ENCODE measurements at places on chromosomes 2 and 18.

GRCh38 chr2:191363267-191363666, 118.1 kb downstream of the MYO1B start:
- DNase-seq: no peak

DNA sequence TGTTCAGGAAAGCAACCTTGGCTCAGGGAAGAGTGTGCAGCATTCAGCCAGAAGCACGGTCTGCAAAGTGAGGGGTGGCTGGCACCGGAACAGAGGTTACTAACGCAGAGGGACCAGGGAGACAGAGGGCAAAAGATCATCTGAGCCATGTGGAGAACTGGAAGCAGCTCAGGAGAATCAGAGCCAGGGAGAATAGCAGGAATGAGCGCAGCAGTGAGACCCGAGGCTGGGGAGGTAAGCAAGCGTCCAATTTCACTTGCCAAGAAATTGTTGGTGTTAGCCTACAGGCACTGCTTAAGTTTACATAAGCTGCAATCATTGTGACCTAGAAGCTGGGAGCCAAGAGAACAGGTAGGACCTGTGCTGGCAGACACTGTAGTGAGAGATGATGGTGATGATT, 372.6 kb upstream of the POU3F3 start:
- DNase-seq: no peak

- DNase-seq: no peak
Observed at GRCh38 chr18:73850782-73851181, 296.9 kb downstream of the FBXO15 start.

DNA sequence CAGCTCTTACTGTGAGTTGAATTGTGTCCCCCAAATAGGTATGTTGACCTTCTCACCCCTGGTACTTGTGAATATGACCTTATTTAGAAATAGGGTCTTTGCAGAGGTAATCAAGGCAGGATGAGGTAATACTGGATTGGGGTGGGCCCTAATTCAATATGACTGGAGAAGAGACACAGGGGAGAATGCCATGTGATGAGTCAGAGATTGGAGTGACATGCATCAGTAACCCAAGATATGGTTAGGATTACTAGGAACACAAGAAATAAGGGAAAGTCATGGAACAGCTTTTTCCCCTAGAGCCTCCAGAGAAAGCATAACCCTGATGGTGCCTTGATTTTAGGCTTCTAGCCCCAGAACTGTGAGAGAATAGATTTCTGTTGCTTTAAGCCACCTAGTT, 37.0 kb upstream of the ATP5MC3 start:
- DNase-seq: no peak

DNA sequence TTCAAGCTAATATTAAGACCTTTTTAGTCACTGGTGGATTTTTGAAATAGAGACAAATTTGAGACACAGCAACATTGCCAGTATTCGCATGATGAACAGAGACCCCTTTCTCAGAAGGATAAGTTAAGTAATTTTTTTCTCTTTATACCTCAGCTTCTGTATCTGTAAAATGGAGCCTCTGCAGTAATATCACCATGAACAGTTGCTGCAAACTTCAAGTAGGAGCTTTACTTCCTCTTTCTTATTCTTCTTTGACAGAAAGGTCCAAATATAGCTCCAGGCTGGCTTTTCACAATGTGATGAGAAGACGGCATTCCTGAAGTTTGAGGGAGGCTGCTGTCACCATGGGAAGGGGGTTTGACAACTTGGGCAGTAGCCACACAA, 158.7 kb downstream of the TDRD15 start:
- DNase-seq: no peak

DNA sequence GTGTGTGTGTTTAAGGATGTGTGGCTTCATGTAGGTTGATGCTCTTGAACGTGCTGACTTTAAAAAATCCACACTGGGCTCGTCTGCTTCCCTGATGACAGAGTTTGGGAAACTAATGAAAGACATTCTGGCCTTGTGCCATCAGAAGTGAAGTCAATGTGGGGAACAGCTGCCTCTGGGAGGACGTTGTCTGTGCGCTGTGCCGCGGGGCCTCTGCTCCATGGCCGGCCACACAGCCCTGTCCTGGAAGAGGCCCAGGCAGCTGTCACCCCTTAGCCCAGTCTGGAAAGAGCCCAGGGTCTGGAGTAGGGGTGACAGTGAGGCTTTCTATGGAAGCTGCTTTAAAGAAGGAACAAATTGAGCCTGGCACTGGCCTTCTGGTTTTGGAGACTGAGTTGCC, 155.8 kb downstream of the SH3RF3 start:
- DNase-seq: peak; percentile 38

DNA sequence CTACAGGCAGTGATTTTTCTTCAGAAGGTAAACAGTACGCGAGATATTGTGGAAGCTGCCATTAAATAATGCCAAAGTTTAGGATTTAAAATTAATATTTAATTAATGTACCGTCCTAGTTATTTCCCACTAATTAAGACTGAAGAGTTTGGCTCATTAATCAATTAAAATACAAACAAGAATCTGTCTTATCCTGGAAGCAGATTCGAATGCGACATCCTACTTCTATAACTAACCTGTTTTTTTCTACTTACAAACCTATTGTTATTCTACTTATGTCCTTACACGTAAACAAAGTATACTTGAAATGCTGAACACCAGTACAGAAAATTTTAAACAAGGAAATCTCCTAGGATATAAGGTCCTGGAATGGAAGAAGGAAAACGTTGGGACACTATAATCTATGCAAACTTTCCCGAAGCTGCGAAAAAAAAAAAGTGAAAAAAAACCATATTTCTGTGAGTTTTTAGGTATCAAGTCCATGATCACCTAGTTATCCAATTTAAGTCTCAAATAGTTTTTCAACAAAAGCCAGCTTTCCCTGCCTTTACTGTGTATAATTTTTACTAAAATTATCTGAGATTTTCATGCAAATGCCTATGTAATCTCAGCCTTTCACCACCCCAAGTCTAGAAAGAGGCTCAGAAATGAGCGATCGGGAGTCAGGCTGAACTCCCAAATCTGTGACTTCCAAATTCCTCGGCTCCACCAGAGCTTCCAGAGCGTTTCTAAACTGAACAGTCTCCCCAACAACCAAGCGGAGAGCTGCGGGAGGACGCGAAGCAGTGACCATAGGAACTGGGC, 1.2 kb upstream of the C2orf15 start:
- no peak for DNase-seq

- DNase-seq: no peak
Observed at GRCh38 chr2:181810823-181811695, 80.5 kb upstream of the ITPRID2 start.

- DNase-seq: peak; percentile 40
Observed at GRCh38 chr2:67824186-67824585, 238.6 kb downstream of the C1D start.

DNA sequence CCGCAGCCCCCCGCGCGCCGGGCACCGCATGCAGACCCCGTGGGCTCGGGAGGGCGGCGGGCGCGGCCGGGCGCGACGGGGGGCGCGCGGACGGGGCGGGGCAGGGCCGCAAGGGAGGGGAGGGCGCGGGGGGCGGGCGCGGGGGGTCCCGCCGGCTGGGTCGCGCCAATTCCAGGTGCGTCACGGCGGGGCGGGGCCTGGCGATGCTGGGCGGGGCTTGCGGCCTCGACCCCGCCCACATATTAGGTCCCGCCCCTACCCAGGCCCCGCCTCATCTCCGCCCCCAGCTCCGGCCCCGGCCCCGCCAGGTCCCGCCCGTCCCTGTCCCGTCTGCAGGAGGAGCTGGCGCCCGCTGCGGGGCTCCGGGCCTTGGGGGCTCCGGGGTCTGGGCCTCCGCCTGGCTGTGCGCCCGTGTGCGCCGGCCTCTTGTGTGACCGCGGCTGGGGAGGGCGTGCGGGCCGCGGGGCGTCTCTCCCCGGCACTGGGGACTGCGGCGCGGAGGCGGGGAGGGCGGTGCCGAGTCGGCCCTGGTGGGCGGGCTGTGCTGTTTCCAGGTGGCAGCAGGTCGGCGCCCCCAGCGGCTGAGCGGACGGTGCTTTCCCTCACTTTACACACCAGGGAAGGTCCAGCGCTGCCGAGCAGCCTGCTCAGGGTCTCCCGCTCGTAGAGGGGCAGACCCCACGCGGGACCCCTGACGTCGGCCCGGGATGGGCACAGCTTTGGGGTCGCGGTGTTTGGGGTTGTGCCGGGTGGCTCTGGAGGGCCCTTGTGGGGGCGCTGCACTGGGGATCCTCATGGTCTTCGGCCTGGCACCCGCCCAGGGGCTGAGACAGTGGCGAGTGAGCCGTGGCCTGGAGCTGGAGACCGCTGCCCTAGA, 554 bp downstream of the ING5 start:
- peak; percentile 46 for DNase-seq

GRCh38 chr18:23487738-23488570, 15.4 kb upstream of the RMC1 start:
- DNase-seq: no peak

- DNase-seq: no peak
Observed at GRCh38 chr2:200373973-200374416, 67.5 kb downstream of the SPATS2L start.

DNA sequence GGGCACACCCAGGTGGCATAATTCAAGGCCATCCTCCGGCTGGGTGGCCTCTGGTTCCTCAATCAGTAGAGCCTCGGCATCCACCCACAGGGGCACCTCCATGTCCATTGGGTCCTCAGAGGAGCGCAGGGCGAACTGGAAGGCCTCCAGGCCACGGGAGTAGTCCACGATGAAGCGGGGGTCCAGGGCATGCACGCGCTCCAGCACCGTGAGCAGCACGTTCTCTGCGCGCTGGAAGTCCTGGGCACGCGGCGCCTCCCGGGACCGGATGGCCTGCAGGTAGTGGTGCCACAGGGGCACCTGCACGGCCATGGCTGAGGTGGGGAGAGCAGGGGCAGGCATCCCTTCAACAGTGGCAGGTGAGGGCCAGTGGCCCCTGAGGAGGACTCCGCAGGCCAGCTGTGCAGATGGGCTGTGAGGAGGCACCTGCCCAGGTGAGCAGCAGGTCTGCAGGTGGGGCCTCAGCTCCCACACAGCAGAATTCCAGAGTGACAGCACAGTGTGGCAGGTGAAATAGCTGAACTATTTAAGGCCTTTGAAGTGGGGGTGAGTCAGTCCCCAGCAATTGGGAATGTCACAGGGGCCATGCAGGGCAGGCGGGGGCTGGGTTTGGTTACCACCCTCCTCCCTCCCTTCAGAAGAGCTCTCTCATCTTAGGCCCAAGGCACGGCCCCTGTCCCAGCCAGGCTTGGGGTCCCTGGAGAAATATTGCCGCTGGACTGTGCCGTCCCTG, at the start of gene MAB21L4:
TSS of gene MAB21L4 (minus strand) at position 501 of the 733 bp plus-strand sequence. CDS start at position 342, 159 bp downstream.
- no peak for DNase-seq

DNA sequence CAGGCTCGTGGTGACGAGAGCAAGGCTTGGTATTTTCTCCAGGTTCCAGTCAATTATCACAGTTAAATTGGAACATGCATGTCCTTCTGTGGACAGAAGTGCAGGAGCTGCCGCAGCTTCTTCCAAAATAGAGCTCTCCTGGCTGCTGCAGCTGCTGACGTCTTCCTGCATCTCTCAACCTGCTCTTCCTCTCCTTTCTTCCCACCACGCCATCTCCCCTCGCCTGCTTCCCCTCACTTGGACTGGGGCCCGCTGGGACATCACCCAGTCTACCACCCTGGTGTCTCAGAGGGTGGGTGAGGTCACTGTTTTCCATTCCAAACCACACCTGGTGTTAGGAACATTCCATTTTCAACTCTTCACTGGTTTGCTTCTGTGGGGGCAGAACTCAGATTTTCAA, 41.4 kb downstream of the SPP2 start:
- no peak for DNase-seq

DNA sequence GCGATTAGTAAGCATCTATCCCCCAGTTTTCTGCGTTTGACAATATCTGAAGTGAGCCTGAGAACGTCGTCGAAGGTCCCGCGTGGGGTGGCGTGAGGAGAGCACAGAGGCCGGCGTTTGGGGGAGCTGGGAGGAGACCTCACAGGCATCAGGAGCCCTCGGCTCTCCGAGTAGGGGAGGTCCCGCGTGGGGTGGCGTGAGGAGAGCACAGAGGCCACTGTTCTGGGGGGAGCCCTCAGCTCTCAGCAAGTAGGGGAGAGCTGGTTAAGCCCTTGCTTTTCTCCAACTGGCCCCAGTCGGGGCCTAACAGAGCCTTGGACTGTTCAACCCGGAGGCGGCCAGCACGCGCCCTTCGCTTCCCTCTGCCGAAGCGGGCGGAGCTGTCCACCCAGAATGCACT, 134.3 kb downstream of the NFATC1 start:
- no peak for DNase-seq

DNA sequence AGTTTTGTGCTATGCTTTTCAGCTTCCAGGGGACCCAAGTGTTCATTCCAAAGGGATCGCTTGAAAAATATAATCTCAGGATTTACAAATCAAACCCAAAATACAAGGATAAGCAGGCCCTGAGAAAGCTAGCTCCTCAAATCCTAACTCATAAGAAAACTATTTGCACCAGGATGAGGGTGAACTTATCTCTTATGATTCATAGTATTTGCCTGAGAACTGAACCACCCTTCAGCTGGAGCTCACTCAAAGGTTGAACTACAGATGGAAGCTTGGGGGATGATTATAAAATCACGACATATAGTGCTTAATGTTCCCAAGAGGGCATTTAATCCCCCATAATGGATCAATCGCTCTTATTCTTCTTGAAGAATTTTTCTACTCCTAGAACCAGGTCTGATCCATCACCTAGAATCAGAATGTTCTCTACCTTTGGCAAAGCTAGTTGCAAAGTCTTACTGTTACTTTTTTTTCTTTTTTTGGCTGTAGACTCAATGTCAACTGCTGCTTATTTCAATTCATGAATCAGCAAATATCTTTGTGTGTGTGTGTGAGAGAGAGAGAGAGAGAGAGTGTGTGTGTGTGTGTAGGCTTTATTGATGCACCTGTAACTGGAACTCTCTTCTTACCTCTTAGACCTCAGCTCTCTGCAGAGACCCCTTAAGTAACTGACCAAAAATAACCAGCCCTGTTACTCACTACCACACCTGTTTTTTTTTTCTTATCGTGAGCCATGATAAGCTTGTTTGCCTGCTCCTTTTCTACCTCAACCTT, 44.8 kb downstream of the ARL4C start:
- peak; percentile 69 for DNase-seq

GRCh38 chr2:12434630-12435098, 282.1 kb upstream of the TRIB2 start:
- DNase-seq: no peak

GRCh38 chr2:51153236-51153635, 121.3 kb upstream of the NRXN1 start:
- no peak for DNase-seq

- no peak for DNase-seq
Observed at GRCh38 chr2:211724933-211725332, 813.7 kb downstream of the ERBB4 start.

DNA sequence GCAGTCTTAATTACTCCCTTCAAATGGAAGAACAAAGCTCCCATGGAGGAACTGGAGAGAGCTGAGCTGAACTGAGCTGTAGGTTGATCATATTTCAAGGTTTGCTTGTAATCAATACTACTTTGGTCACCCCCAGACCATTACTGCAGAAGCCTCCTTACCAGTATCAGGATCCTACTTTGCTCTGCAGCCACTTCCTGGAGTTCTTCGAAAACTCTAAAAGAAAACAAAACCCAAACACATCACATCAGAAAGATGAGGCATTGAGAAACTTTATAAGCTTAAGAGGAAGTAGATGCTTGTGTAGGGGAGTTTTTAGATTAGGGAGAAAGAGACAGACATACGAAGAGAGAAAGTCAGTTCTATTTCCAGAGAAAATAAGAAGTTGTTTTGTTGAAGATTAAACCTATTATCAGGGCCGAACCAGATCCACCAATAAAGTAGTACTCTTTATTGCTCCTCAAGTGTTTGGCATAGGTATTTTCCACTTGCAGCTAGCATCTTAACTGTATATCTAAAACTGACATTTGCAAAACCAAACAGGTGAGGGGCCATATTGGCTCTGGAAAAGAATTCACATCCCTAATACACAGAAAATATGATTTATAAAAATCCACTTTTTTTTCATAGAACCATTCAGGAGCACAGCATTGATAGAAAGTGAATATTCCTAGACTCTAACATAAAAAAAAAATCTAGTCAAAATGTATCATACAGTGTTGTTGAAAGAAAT, 166.9 kb upstream of the KLF7 start:
- no peak for DNase-seq

All from fibroblast of skin of left biceps (primary cell).